ENCODE measurements at places on chromosomes 13 and 19. TPM values are rescaled to one million over a fixed set of nuclear protein-coding genes. Genes with fewer than 3 reads are reported as not detected.

- no peaks in the 10 kb centered on the region for H3K36me3 ChIP-seq
- H3K4me1 ChIP-seq = no peaks in the 10 kb centered on the region
- DNase-seq = no peak
- no peaks in the 10 kb centered on the region for H3K27me3 ChIP-seq
- H3K4me3 ChIP-seq = no peak overlapping the region
Observed at GRCh38 chr13:37473035-37473434, 125.5 kb downstream of the POSTN start.

TMEM86B gene
- total RNA-seq = 40.8 TPM

GRCh38 chr19:27935669-27936068 lies 1277.3 kb downstream of the UQCRFS1 start:
- no peaks in the 10 kb centered on the region for H3K4me1 ChIP-seq
- no peak for DNase-seq
- no peak overlapping the region for H3K27ac ChIP-seq
- no peak overlapping the region for H3K4me3 ChIP-seq
- H3K27me3 ChIP-seq = no peaks in the 10 kb centered on the region

DNA sequence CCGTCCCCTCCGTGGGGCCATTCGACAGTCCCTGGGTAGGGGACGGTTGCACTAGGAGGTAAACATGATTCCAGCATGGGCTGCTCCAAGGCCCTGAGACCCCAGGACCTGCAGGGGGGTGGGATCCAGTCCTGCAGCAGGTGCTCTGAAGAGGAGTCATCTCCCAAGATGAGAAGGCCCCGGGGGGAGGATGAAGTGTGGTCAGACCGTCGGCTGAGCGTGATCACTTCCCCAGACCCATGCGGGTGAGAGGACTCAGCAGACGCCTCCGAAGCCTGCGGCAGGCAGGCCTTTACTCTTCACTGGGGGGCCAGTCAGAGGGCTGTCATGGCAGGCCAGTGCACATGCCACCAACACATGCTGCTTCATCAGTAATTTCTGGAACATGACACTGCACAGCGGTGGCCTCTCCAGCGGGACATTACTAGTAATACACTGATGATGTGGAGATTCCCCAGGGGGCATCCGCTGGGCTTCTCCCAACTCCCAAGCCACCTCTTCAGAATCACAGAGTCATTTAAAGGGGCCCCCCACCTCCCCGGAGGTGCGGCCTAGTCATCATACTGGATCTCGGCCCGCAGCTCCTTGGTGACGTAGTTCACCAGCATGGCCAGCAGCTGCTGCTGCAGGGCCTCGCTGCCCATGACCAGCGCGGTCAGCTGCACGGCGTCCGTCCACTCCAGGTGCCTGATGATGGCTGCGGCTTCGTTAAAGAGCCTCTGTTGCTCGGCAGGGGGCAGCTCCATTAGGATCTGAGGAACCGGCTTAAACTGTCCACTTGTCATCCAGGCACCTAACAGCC lies 12.7 kb downstream of the C19orf12 start:
- no peaks in the 10 kb centered on the region for H3K36me3 ChIP-seq
- no peaks in the 10 kb centered on the region for H3K4me1 ChIP-seq
- H3K4me3 ChIP-seq = no peak overlapping the region
- DNase-seq = no peak
- no peaks in the 10 kb centered on the region for H3K27me3 ChIP-seq
- H3K27ac ChIP-seq = no peak overlapping the region

SIGLEC12 gene
- not detected for total RNA-seq

DNA sequence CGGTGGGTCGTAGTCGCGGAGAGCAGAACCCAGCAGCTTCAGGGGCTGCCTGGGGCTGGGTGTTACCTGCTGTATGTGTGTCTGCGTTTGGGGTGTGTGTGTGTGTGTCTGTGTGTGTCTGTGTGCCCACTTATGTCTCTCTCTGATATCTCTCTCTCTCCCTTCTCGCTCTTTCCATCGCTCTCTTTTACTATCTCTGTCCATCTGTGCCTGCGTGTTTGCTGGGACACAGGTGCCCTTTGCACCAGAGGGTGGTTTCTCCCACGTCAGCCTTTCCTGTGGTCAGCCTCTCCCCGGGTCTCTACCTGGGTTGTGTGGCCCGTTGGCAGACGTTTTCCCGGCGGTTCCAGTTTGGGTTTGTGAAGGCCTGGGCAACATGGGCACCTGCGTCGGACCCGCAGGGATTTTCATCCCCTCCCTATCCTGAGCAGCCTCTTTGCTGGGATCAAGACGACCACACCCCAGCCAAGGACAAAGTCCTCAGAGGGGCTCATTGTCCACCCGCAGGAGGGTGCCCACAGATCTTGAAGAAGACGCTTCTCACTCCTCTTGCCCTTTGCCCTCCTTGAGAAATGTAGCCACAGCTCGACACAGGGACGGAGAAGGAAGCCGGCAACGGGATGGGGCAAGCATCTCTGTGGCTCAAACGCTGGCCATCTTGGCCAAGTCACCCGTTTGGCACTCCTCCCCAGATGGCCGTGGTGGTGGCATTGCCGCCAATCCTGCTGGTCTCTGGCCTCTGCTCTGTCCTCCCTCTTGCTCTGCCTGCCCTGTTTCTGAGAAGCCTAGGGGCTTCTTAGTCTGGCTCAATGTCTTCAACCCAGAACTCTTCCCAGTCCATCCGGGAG lies 43.3 kb downstream of the ZNF146 start:
- H3K36me3 ChIP-seq = no peaks in the 10 kb centered on the region
- H3K4me1 ChIP-seq = peaks cover 4% of the 10 kb centered on the region
- H3K27ac ChIP-seq = no peak overlapping the region
- H3K27me3 ChIP-seq = no peaks in the 10 kb centered on the region
- DNase-seq = no peak
- peak overlapping the region; percentile 48 for H3K4me3 ChIP-seq

Measured in transverse colon (tissue), 4 donors.